Right ventricle myocardium superior (tissue), 1 donor: ENCODE measurements at places on chromosomes 2 and 18. TPM values are rescaled to one million over a fixed set of nuclear protein-coding genes. Genes with fewer than 3 reads are reported as not detected.

Gene REG1A
- not detected for total RNA-seq

DNA sequence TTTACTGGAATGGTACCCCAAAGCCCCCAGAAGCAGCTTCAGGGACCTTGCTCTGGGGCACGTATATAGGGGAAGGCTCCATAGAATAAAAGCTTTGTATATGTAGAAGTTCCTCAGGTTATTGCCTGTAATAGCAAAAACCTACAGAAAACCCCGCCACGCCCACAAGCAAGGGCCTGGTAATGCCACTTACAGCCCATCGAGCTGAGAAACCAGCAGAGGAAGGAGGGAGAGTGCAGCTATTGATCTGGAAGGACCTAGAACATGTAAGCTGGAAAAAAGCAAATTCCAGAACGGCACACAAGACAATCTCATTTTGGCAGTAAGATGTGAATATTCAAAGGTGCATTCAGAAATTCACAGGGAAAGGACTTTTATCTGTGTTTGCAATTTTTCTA lies 15.8 kb downstream of the HS1BP3 start:
- no peak for DNase-seq

DNA sequence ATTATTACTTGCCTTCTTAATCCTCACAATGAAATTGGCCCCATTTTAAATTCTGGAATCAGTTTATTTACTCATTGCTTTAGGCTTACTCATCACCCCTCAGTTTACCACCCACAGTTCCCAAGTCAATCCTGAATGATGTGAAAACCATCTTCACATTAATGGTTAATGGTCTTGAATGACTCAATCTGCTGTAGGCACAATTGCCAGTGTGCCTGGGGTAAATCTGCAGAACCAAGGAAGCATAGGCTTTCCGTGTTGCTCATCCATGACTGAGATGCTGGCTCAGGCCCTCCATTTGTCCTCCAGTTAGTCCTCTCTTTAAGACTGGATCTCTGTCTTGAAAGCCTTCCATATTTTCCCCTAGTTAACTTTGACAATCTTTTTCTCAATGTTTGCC lies 164.5 kb downstream of the PMAIP1 start:
- DNase-seq = no peak

DNA sequence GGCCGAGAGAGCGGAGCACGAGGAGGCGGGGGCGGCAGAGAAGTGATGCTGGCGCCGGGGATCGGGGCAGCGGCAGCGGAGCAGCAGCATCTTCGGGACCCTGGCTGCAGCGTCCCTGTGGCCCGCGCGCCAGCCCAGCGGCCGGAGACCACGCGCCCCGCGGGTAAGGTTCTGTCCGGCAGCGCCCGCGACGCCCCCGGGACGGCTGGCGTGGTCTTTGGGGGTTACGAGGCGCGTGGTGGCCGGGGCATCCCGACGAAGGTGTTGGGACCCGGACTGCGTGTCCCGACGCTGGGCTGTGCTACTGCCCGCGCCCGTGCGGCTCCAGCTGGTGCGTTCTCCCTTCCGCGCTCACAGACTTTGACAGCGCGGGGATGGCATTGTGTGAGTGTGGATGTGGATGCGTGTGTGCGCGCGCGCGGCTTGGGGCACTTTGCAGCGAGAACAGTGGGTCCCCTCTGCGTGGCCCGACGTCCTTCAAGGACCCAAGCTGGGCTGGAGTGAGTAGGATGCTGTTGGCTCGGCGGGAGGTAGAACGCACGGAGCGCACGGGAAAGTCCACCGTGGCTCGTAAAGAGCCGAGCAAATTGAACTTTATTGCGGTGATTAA lies 405.0 kb downstream of the XIRP2 start:
- peak; percentile 54 for DNase-seq

Gene BUB1
- total RNA-seq = 0.65 TPM

Gene RAB6C
- total RNA-seq = 0.22 TPM

Gene KLHL14
- not detected for total RNA-seq

GRCh38 chr2:210269148-210269547 lies 43.9 kb upstream of the ACADL start:
- DNase-seq = no peak

GRCh38 chr2:880201-880970 lies 70.3 kb upstream of the SNTG2 start:
- no peak for DNase-seq

Gene NCKAP1
- total RNA-seq = 128 TPM

- no peak for DNase-seq
These were observed 25.9 kb downstream of the RAB12 start for GRCh38 chr18:8635087-8635486.

Gene VIT
- 19.4 TPM for total RNA-seq

DNA sequence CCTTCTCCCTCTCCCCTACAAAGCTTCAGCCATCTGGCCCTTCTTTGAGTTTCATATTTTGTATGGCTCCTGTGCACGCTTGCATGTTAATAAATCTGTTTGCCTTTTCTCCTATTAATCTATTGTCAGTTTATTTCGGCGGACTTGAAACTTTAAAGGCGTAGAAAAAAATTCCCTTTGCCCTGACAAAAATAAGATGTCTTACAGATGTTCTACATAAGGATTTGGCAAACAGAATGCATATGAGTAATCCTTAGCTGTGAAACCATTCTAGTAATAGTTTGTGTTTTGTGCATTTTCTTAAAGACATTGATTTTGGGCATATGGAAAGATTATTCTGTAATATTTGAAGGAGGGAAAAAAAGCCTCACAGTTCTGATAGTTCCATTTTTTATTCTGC lies 15.0 kb upstream of the BMPR2 start:
- no peak for DNase-seq

GRCh38 chr18:77000527-77000926 lies 132.1 kb downstream of the MBP start:
- DNase-seq = peak; percentile 75

- DNase-seq = no peak
These were observed 300.5 kb downstream of the INSIG2 start for GRCh38 chr2:118388771-118389170.

Gene ALPI
- total RNA-seq = not detected

Gene DUSP19
- total RNA-seq = 10.8 TPM

DNA sequence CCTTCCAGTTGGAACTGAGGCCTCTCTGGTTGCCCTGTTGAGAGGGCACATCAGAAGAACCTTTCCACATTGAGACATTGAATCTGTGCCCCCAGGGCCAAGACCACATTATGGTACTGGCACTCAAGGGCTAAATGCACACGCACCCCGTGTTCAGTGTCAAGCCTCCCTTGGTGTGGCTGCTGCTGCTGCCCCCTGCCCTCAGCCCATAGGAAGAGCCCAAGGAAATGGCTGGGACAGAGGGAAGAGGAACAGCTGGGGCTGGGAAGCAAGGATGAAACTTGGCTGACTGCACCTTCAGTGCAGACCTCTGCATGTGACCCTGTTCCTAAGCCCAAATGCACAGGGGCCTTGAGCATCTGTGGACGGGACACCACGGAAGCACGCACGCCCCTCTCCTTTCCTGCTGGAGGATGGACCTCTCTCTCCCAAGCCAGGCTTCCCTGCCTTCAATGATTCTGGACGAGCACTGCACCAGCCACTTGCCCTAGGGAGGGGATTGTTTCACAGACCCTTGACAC lies 40.2 kb downstream of the NIFK start:
- no peak for DNase-seq

DNA sequence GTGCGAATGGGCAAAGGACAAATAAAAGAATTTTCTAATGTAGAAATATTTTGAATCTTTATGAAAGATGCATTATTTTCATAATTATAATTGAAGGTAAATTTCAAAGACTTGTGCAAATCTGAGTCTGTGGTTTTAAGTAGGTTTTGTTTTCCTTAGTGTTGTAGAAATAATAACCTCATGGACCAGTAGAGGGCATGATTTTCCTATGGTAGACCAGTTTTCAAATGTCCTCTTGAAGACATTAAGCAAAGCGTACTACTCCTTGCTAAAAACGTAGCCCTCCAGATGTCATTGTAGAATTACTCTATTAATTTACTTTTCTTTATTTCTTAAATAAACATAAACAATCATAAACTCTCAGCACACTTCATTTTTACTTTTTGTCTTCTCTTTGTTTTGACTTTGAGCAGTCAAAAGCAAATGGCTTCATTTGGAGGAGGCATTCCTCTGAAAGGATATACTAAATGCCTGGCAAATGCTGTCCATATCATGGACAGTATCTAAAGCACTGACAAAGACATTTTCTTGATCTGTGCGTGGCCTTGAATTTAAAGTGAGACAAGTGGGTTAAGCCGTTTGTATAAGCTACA lies 85.8 kb upstream of the FAM237A start:
- no peak for DNase-seq

Gene QPCT
- 1.2 TPM for total RNA-seq

Gene VAMP8
- 16.9 TPM for total RNA-seq

GRCh38 chr2:178568227-178568626 lies 88.0 kb downstream of the PLEKHA3 start:
- DNase-seq = no peak

DNA sequence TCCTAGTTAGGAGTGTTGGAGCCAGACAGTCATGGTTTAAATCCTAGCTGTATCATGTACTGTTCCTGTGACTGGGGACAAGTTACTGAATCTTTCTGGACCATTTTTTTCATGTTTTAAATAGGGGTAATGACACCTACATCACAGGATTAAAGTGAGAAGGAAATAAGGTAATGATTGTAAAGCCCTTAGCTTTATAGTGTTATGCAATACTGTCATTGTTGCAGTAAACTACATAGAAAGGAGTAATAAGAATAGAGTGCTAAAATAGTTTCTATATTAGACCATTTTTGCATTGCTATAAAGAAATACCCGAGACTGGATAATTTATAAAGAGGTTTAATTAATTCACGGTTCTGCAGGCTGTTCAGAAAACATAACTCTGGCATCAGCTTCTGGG lies 14.5 kb downstream of the AGPS start:
- no peak for DNase-seq

DNA sequence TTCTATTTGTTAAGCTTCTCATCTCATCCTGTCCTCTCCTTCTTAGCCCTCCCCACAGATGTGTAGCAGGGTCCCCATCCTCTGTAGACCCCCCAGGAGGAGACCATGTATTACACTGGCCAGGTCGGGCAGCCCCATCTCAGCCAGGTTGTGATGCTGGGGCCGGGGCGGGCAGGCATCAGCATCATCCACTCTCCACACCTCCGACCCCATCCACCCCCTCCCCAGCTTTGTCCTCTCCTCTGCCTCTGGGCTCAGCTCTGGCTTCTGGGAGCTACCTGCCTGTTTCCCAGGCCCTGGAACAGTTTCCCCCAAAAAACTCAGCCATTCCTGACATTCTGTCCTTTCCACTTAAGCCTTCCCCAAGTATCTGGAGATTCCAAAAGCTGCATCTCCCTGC lies 49.2 kb downstream of the GBX2 start:
- no peak for DNase-seq

GRCh38 chr2:25335971-25336370 lies 5.8 kb downstream of the DNMT3A start:
- no peak for DNase-seq

GRCh38 chr2:134591526-134591925 lies 127.3 kb downstream of the TMEM163 start:
- no peak for DNase-seq

Gene ZC3H15
- total RNA-seq = 25.8 TPM

- peak; percentile 87 for DNase-seq
These were observed 92.3 kb downstream of the B3GNT2 start for GRCh38 chr2:62287899-62288880.
